ENCODE measurements at places on chromosomes 6 and 20.

- DNase-seq, result no peak
Measured at GRCh38 chr6:152233547-152234320, 403.4 kb downstream of the SYNE1 start.

- DNase-seq, result no peak
Measured at GRCh38 chr20:58103517-58103904, 124.9 kb downstream of the ANKRD60 start.

GRCh38 chr20:58731192-58731591 is 38.6 kb downstream of the NPEPL1 start:
- DNase-seq, result no peak

- DNase-seq, result no peak
Measured at GRCh38 chr20:59247731-59248684, 52.4 kb upstream of the EDN3 start.

- no peak for DNase-seq
Measured at GRCh38 chr20:59787538-59787890, 145.9 kb downstream of the SYCP2 start.

- DNase-seq, result no peak
Measured at GRCh38 chr20:61184194-61184593, 67.9 kb upstream of the CDH4 start.

DNA sequence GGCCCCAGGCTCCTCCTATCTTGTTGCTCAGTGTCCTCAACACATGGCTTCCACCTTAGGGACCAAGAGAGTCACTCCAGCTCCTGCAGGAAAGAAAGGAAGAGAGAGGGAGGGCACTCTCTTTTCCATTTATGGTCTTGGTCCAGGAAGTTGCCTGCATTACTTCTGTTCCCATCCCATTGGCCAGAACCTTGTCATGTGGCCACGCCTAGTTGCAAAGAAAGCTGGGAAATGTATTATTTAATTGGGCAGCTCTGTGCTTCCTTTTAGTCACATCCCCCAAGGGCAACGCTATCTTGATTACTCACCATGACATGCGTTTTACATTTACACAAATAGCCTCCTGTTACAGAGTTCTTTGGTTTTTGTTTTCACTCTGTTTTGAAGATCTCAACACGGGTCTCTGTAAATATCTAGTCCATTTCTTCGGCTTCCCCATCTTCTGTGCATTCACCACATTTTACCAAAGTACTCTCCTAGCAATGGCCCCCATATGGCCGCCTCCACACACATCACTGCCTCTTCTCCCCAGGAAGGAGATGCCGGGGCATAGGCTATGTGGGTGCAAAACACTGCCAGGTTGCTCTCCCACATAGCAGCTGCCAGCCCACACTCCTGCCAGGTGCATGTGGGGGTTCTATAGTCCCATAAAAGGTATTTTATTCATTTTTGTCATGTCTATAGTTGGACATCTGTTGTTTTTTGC is 35.7 kb upstream of the ZMYND8 start:
- peak; percentile 96 for DNase-seq

GRCh38 chr6:21115111-21115510 is 478.4 kb upstream of the SOX4 start:
- DNase-seq, result no peak

GRCh38 chr6:112007805-112008204 is 46.1 kb upstream of the CCN6 start:
- no peak for DNase-seq

DNA sequence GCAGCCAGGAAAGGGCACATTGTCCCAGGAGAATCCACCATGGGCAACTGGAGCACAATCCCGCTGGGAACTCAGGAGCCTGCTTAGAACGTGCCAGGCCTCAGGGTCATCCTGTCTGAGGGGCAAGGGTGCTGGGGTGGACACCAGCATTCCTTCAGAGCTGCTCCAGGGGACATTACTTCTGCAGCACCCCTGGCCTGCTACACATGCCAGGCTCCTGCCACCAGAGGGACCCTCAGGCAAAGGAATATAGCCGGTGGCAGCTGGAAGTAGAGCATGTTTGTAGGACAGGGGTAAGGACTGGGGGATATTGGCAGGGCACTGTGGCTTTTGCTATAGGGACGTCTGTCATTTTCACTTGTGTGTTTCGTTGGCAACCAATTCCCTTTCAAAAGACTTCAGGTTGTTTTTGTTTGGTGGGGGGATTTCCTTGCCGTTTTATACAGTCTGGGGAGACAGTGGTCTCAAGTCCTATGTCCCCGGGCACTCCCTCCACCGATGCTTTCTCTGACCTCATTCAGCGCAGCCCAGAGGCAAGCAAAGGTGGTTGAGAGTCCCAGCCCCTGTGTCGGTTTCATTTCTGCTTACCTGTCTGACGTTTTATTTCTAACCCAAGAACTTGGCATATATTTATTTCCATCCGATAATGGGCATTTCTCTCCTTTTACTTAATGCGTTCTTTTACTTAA is 130.8 kb downstream of the JPH2 start:
- no peak for DNase-seq

DNA sequence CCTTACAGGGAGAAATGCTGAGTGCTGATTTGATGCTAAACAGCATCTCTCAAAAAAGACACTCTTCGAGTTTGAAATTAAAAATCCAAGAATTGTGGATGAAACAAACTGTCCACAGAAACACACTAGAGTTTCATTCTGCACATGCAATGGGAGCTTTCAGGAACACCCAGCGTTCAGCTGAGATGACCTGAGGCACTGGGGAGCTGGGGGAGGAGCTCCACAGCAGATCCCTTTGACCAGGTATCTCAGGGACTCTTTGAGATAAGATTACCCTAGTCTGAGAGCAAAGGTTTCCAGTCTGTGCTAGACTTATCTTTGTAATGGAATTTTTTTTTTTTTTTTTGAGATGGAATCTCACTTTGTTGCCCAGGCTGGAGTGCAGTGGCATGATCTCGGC is 70.8 kb upstream of the AGPAT4 start:
- no peak for DNase-seq

GRCh38 chr6:35177157-35177556 is 36.0 kb upstream of the TCP11 start:
- DNase-seq, result no peak

DNA sequence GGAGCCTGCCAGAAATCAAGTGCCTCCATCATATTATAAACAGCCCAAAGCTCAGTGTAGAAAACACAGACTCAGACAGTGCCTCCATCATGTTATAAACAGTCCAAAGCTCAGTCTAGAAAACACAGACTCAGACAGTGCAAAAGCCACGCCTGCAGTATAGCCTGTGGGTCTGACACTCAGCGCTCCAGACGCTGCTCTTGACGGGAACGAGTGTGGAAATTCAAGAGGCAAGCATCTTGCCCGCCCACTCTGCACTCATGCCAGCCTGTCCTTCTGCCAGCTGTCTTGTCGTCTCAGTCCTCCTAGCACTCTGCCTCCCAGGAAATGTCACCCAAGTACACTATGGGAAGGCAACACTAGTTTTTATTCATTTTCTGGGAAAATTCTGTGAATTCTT is 274.2 kb upstream of the CDH4 start:
- DNase-seq, result no peak

- DNase-seq, result no peak
Measured at GRCh38 chr6:46333481-46333880, 157.8 kb downstream of the RCAN2 start.

- no peak for DNase-seq
Measured at GRCh38 chr6:158752613-158753012, 66.6 kb downstream of the EZR start.

DNA sequence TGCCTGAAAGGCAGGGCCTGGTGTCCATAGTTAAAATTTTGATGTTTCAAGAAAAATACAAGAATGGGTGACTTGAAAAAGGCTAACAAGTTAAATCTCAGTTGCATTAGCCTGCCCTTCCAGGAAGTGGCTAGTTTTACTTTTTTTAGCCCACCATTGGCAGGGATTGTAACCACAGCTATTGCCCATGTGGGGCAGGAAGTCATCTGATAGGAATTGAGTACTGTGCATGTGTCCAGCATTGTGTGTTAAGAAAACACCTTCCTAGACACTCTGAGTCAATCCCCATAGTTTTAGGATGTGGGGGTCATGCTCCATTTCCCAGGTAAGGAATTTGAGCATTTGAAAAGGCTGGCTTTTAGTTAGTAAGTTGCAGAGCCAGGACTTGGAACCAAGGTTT is 26.9 kb downstream of the LYRM2 start:
- no peak for DNase-seq

DNA sequence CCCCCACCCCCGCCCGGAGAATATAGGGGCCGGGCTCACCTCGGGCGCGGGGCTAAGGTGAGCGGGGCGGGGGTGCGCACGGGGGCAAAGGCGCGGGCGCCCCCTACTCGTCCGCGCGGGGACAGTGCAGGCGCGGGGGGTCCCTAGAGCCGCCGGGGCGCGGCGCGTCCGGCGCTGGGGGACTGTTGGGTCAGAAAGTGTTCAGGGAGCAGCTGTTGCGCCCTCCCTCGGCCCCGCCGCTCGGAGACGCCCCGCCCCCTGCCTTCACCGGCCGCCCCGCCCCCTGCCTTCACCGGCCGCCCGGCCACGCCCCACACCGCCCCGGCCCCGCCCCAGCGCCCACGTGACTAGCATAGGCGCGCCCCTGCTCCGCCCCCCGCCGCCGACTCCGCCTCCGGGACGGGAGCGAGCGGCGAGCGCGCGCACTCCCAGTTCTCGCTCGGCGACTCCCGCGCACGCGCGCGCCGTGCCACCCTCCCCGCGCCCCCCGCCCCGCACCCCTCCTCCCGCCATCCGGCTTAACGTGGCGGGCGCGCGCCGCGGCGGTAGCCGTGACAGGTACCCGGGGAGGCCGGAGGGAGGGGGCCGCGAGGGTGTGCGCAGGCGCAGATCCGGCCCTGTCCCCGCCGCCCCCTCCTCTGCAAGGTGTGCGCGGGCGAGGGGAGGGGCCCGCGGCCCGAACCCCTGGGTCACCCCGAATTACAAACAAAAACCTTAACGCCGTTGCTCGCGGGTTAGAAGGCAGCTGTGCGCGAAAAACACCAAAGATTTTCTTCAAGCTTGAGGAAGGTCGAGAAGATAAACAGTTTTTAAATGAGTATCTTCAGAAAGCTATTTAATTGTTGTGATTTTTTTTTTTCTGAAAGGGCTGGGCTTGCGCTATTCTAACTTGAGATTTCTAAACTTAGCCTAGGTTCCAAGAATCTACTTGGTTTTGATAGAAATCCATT is 704 bp upstream of the ZNF217 start:
- DNase-seq, result peak; percentile 82

- no peak for DNase-seq
Measured at GRCh38 chr6:21970569-21971300, 326.1 kb downstream of the PRL start.

DNA sequence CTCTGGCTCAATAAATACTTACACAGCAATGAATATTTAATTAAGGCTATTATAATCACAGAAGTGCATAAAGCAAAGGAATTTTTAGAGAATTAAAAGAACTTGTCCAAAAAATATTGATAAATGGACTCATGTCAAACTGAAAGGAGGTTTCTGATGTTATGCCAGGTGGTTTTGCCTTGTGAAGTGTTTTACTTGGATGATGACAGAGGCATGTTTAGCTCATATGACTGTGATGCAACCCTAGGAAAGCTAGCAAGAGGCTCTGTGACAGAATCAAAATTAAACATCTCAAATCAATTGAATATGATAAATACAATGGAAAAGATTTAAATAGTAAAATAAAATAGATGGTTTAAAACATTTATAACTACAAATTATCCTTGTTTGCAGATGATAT is 137.3 kb downstream of the TMEM200A start:
- no peak for DNase-seq

- no peak for DNase-seq
Measured at GRCh38 chr6:47653706-47654105, 44.7 kb upstream of the ADGRF4 start.

DNA sequence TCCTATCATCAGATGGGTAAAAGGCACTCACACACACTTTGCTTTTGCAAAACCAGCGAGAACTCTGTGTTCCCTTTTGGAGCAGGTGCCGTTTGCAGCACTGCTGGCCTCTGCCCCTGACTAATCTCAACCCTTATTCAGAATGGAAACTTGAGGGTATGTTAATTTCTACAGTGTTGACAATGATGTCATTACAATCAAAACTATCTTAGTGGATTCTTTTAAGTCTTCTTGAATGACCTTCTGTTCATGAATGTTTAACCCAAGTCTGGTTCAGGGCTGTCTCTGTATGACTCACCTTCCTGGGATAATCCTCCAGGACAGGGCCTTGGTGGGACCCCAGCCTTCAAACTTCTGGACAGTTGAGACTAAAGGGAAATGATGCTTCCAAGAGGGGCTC is 197.9 kb downstream of the CDH4 start:
- no peak for DNase-seq

GRCh38 chr20:44496976-44497375 is 21.3 kb downstream of the TTPAL start:
- DNase-seq, result peak; percentile 41

DNA sequence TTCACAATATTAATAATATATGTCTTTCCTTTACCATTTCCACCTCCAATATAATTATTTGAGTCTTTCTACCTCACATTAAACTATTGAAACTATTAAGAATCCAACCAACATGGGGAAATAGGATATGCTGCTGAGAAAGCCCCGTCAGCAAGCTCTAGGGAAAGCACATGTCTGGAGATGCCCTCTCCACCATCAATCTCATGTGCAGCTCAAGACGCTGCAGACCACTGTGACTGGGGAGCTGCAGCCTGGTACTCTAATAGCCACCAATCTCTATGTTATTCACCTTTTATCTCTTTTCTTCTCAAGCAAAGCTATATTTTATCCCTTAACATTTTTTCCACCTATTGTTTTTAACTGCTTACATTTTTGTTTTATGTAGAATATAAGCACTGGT is 50.3 kb downstream of the COL9A1 start:
- DNase-seq, result no peak

DNA sequence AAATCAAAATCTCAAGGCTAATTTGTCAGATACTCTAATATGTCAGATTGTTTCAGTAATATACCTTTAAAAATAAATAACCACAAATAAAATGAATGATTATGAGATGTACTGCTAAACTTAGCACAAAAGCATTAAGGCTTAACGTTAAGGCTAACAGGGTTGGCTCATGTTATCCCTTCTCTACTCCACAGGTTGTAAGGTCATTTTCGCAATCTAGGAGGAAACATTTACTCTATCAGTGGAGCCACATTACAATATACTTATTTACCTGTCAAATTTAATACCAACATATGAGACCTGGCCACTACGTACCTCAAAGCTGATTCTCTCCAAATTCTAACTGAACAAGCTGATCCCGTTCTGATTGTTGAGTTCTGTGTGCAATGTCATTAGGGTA is 95.7 kb downstream of the RCAN2 start:
- no peak for DNase-seq

GRCh38 chr6:142376115-142376514 is 74.3 kb downstream of the ADGRG6 start:
- no peak for DNase-seq

DNA sequence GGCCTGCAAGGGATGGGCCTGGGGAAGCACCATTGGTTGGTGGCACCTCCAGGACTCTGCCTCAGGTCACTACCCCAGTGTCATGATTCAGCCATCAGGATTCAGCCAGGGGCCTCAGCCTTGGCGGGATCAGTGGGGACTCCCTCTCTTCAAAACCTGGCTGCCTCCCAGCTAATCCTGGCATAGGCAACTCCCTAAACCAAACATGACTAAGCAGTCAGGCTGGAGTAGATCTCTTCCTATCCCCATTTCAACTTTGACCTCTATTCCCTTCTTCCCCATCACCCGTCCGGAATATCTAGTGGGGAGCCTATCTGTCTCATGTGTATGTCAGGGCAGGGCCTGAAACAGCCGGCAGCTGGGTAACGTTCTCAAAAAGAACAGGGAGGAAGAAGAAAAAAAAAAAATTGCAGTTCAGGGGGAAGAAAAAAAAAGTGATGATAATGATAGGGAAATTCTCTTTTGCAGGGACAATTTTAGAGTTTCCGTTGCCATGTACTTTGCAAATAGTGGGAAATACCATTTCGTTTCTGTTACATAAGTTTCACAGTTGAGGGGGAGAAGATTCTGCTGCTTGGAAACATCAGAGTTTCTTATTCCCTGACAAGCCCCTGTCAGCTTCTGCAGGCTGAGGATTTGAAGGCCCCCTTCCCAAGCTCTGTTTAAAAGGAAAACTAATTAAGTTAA is 4.1 kb upstream of the PREX1 start:
- peak; percentile 24 for DNase-seq

Measured in amniotic stem cell (primary cell).